Stimulated activated CD8-positive, alpha-beta memory T cell treated with anti-CD3 and anti-CD28 coated beads, Interleukin-4, amount 100 ng/mL, for 1 hour (primary cell): ENCODE measurements at places on chromosomes 12 and 14.
A peak's percentile ranks its signal among the peaks of the same experiment; 100 is the strongest.

DNA sequence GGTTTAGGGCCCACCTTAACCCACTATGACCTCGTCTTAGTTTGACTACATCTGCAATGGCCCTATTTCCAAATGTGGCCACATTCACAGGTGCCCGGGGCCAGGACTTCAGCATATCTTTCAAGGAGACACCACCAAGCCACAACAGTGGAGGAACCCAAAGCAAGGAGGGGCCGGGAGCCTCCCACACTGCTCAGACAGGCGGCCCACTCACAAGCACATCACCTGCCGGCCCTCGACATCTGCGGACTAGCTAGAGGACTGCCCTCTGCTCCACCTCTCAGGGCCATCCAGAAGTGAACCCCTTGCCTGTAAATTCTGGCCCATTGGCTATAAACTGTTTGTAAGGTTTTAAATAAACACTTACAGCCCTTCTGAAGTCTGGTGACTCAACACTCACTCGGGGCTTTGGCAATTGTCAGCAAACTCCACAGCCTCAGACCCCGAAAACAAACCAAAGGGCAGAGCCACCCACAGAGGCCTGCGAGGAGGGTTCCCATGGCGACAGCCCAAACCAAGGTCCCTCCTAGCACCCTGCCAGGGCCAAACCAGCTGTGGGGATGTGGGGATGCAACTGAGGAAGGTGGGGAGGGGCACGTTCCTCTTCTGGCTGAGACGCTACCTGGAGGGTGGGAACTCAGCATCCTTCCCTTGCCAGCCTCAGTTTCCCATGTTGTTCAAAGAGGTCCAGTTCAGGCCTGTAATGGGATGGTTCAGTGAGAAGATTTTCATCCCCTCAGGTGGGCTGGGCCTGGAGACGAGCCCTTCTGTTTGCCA lies 95.8 kb downstream of the DICER1 start:
- no peak for DNase-seq

DNA sequence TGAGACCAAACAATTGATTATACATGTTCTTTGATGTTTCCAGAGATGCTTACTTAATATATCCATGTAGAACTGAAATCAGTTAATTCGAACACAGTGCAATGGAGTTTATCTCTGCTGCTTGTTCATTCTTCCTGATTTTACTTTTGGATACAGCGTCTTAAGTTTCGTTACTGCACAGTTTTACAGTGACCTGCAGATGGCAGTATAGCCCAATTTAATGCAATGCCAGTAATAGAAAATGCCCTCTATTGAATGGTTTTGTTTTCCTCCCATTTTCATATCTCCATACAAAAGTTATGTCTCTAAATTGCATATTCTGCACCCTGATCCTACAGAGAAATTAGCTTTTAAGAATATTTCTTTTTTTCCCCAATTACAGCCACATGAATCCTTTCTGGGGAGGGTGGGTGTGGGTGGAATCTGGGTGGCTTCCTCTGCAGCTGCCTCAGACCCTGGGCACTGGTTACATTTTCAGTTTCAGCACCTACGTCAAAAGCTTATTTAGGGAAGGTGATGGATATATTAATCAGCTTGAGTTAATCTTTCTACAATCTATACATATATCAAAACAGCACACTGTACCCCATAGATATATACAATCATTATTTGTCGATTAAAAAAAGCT lies 101.1 kb upstream of the DCD start:
- DNase-seq, result no peak

DNA sequence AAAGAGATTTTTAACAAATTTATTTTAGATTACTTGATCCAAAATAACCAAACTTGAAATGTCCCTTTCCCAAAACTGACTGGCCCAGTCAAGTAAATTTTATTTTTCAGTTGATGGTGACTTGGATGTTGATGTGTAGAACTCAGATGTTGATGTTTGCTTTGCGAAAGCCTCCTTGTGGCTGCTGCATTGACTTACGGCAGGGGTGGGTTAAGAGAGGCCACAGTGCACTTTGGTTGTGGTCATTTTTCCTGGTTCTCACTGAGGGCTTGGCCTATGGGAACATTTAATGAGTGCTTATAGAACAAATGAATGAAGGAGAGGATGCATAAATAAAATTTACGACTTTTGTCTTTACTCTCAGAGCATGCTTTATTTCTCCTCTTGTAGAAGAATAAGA lies 52.6 kb downstream of the SLCO1B3 start:
- DNase-seq, result no peak

DNA sequence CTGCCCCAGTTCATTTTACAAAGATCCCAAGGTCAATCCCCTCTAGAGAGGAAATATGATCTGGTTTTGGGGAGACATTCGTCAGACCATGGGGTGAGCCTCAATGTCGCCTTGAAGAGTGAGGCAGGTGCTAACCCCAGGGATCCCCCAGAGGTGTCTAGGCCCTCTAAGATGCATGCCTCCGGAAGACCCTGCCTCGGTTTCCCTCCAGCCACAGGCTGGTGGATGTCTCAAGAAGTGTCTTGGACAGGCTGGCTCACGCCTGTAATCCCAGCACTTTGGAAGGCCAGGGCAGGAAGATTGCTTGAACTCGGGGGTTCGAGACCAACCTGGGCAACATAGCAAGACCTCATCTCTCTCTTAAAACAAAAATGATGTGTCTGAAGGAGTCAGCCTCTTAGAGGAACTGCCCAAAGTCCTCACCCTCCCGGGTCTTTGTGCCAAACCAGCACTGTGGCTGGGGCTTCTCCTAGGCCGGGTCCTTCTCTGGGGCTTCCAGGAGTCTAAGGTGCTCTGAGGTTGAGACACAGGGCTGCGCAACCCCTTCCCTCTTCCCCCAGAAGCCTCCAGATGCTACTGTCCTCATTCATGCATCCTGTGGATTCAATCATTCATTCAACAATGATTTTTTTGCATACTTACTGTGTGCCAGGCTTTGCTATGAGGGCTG lies 24.7 kb upstream of the BEGAIN start:
- no peak for DNase-seq

GRCh38 chr12:13289653-13290289 lies 93.2 kb downstream of the EMP1 start:
- DNase-seq, result no peak

DNA sequence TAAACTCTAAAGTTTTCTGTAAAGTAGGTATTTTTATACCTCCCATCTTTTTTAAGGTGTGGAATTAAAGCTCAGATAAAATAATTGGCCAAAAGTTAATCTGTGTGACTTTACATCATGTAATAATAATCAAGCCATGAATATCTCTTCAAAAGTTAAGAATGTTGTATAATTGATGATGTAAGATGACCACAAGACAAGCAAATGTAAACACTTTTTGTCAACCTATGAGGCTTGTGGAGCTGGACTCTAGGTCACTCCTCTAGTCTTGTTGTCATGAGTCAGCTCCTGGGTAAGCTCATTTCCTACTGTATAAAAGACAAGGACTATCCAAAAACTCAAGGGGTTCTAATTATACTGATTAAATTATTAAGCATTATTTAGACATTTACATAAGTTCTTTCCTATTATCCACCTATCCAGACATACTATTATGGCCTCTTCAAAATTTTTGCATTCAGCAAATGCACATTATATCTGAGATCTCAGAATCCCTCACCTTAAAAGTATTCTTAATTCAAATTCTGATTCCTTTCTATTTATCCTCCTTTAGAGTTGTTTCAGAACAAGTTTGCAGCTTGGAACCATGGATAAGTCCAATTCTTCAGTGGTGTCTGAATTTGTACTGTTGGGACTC lies at the start of gene OR4K5:
TSS of gene OR4K5 (plus strand) at position 587 of the 637 bp plus-strand sequence. CDS start at position 587, 0 bp downstream.
- no peak for DNase-seq

DNA sequence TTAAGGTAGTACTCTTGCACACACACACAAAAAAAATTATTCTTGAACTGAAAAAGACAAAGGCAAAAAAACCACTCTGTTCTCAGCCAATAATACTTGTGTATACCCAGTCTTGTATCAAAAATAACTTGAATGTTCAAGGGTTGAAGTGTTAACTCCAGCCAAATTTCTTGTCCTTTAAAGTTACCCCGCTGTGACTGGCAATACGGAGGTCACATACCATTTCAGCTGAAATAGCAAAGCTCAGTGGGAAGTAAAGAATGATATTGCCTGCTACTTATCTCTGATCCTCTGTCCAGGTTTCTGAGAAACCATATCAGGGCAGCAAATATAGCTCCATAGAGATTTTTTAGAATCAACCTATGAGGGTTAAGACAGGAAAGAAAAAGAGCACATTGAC lies 167.4 kb downstream of the C12orf50 start:
- no peak for DNase-seq

DNA sequence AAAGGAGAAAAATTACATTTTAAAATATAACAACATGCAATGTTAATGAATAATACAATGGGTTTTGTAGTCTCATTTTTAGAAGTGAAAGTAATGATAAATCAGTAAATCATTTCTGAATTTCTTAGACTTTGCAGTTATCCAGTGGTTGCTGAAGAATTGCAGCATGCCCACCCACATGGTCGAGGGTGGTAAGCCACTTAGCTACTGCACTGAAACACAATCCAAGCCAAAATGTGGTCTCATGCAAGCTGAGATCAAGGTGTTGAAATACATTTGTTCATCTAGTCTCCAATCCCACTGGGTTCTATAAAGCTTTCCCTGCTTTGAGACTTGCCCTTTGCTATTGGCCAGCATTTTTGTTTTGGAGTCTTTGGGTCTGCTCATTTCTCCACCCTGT lies 247.9 kb downstream of the NELL2 start:
- DNase-seq, result no peak

GRCh38 chr14:23817164-23817767 lies 136.3 kb upstream of the DHRS4 start:
- DNase-seq, result no peak

DNA sequence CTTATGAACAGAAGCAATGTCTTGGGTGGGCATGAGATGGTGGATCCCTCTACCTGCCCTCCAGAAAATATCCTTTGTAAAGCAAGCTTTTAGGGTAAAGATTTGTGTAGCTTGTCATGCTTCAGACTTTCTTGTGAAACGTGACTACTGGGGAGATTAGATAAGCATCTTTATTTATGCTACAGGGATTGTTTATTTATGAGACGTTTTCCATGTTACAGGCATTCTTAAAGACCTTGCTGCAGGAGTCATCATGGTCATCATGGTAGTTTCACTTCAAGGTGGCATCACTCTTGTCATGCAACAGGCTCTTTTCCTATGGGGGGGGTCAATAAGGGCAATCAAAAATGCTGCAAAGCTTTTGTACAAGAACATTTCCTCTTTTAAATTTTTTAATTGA lies 8.2 kb upstream of the MIS18BP1 start:
- DNase-seq, result no peak

- DNase-seq, result no peak
These were observed 209.8 kb upstream of the NUDT4 start for GRCh38 chr12:93167841-93168492.

DNA sequence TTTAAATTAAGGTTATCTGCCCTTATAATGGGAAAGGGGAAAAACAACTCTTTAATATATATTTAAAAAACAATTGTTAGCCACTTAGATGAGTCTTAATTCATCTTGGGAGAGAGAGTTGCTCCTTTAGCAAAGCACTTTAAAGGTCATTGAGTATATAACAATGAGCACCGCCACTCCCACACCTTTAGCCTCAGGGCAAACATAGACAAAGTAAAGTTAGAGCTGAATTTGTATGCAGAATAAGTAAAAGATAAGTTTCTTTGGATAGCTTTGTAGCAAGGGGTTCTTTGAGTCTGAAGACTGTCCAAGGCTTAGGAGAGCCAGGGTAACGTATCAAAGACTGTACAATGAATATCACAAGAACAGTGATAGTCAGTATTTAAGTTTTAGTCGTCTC lies 728.8 kb upstream of the LMO3 start:
- no peak for DNase-seq

- no peak for DNase-seq
These were observed 139.2 kb downstream of the KICS2 start for GRCh38 chr12:64082866-64083268.

DNA sequence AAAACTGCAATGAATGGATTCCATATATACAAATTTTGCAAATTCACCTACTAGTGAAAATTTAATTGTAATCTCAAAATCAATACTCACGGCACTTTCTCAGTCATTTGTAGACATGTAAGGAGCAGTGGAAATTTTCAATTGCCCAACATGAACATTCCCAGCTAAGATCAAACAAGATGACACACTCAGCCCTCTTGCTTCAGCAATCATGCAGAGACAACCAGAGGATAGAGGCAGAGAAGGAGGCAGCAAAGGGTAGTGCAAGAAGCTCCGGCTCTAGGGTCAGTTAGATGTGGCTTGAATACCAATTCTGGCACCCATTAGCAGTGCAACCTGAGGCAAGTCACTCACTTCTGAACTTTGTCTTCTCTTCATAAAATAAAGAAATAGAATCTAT lies 91.5 kb upstream of the SLC35F4 start:
- no peak for DNase-seq

DNA sequence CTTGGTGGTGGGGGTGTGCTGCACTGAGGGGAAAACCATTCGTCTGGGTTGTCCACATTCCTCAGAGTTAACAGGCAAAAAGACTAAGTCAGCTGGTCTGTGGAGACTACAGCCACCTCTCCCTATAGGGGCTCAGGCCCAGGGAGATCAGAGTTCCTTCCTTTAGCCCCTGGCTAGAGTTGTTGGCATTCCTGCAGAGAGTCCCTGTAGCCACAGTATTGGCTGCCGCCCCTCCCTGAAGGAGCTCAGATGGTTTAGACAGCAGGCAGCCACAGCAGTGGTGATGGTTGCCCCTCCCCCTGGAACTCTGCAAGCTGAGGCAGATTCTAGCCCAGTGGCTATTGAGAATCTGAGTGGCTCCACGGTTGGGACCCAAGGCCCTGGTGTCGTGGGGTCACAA lies 1072.5 kb upstream of the ATXN7L3B start:
- no peak for DNase-seq

GRCh38 chr12:121911824-121912585 lies 6.4 kb upstream of the CFAP251 start:
- no peak for DNase-seq

- DNase-seq, result peak; percentile 26
These were observed at the start of gene ITPK1 for GRCh38 chr14:93115821-93116675. Gene ITPK1 (minus strand): TSS chr14:93115925. CDS start chr14:93115163, 762 bp downstream.

DNA sequence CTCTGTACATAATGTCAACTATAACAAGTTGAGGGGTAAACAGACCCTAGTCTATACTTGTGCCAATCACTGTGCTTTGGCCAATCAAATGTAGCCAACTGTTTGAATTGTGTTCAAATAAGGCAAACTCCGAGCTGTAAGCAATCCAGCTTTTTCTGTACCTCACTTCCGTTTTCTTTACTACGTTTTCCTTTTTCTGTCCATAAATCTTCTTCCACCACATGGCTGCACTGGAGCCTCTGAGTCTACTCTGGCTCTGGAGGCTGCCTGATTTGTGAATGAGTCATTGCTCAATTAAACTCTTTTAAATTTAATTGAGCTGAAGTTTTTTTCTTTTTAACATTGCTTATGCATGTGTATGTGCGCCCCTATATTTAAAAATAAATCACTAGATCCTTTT lies 29.7 kb downstream of the CLEC1A start:
- DNase-seq, result no peak

DNA sequence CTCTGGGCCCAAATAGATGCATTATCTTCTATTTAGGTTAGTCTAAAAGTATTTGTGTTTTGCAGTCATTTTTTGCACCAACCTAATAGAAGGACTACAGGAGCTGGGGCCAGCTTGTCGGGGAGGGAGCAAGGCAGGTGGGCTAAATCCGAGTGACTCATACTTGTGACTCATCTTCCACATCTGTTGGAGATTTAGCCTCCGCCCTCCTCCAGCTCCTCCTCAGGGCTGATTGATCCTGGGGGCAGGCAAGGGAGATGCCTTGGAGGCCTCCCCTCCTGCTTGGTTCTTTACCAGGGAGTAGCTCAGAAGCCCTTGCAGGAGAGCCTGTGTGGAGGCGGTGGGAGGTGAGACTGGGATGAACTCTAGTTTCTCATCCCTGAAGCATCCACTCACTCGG lies 27.9 kb downstream of the RHOF start:
- no peak for DNase-seq

GRCh38 chr14:98819132-98819866 lies 452.7 kb downstream of the BCL11B start:
- no peak for DNase-seq
